Dorsolateral prefrontal cortex (tissue), 122 donors: ENCODE measurements at places on chromosomes 1 and 21.

GRCh38 chr1:220902916-220903315 is 23.7 kb downstream of the HLX start:
- no peak for DNase-seq

GRCh38 chr21:37269481-37269880 is 2.3 kb upstream of the VPS26C start:
- DNase-seq = no peak

GRCh38 chr1:26696119-26696653 is 371 bp downstream of the ARID1A start:
- no peak for DNase-seq

GRCh38 chr1:98053471-98054366 is 132.9 kb upstream of the DPYD start:
- peak; percentile 45 for DNase-seq

GRCh38 chr1:192045131-192045530 is 113.1 kb upstream of the RGS18 start:
- no peak for DNase-seq

- no peak for DNase-seq
Observed at GRCh38 chr1:227043755-227044154, 103.7 kb downstream of the COQ8A start.

DNA sequence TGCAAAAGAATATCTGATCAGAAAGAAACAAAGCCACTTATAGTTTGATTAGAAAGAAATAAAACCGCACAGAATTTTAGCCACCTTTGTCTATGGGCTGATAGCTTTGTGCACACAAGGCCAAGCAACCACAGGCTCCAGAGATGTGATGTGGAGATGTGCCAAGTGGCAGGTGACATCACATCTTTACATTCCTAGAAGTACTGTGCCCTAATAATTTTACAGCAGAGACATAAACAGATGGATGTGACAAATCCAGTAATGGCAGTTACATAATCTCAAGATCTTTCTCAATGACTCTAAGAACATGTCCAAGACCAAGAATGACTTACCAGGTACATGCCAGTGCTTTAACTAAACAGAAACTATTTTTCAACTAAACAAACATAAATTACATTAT is 159.5 kb downstream of the LTN1 start:
- DNase-seq = no peak

GRCh38 chr1:94722181-94722580 is 98.0 kb upstream of the SLC44A3 start:
- DNase-seq = no peak

- DNase-seq = no peak
Observed at GRCh38 chr1:228205526-228206436, 2.1 kb upstream of the OBSCN start.

DNA sequence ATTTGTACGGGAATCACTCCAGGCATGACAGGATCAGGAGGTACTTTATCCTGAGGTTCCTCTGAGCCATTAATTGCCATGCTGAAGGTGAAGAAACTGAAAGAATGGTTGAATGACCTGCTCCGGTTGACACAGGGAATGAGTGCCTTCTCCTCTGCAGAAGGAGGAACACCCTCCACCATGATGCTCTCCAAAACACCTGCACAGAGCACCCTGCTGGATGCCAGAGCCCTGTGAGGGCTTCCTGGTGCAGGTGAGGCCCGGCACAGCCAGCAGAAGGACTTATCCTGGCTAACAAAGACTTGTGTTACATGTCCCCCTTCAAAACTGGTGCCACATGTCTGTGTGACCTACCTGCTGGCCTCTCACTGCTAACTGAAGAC is 14.3 kb upstream of the LBR start:
- no peak for DNase-seq

DNA sequence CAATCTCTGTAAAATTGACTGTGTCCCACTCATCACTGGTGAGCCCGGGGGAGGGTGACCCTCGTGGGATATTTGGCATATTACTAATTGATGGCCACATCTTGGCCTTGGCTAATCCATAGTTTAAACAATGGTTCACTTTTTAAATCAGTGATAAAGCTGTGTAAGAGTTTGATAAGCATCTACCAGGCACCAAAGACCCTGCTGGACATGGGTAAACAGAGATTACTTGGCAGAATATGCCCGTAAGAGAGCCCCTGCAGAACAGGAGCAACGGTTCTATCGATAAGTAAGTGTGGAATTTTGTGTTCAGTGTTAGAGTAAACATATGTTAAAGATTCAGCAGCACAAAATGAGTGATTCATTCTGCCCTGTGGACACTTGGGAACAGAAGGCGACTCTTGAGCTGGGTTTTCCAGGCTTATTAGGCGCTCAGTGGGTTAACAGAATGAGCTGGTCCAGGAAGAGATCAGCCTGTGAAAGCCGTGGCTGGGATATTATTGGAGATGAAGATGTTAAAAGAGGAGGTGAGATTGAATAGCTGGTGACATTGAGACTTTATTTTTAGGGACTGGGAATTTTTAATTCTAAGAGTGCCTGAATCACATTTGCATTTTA is 55.9 kb downstream of the CNST start:
- no peak for DNase-seq

DNA sequence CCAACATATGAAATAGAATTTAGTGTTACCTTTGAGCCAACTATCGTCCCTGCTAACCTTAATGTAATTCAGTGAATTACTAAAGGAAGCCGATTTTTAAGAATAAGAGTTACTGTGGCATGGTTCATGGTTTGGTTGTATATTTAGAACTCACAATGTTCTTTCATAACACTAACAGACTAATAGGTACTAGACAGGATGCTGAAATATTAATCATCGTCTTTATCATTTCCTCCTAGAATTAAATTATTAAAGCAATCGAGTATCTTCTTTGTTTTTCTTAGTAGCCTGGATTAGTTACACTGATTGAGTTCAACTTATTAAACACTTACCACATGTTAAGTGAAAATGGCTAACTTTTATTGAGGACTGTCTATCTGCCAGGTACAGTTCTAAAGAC is 47.7 kb downstream of the TARBP1 start:
- DNase-seq = no peak

- DNase-seq = no peak
Observed at GRCh38 chr1:9293533-9294404, 1.1 kb downstream of the SPSB1 start.

DNA sequence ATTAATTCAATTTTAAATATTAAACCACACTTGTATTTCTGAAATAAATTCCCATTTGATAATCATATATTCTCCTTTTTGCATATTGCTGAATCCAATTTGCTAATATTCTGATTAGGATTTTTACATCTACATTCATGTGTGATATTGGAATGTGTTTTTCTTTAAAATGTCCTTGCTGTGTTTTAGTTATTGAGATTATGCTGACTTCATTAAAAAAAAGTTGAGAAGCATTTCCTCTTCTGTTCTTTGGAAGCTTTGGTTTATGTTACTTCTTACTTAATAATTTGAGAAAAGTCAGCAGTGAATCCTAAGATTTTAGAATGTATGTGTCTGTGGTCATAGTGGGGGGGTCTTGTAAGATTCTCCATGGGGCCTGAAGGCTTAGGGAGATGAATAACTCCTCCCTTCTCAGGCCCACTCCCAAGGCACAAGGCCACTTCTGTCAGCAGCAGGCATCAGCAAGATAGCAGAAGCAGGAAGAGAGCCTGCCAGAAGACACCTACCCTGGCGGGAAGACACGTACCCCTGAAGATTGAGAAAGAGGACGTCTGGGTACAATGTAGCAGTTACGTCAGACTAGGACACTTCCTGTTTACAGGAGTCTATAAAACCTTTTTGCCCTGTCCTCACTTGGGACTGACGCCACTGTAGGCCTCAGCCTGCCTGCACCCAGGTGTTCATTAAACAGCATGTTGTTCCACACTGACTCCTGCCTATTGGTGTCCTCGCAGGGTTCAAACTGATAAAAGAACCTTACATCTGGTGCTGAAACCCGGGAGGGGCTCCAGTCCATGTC is 56.9 kb downstream of the ODF2L start:
- DNase-seq = peak; percentile 13

DNA sequence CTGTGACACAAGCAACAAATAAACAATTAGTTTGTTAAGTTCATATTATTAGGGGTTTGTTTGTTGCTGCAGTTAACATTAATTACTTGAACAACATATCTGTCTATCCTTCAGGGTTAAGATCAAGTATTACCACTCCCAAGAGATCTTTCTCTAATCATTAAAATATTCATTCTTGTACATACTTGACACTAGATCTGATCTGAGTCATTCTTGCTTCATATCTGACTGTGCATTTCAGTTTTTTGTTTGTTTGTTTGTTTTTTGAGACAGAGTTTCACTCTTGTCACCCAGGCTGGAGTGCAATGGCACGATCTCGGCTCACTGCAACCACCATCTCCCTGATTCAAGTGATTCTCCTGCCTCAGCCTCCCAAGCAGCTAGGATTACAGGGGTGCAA is 613.3 kb upstream of the PLXNA2 start:
- no peak for DNase-seq

- DNase-seq = no peak
Observed at GRCh38 chr1:32786856-32787255, 30.3 kb downstream of the YARS1 start.

DNA sequence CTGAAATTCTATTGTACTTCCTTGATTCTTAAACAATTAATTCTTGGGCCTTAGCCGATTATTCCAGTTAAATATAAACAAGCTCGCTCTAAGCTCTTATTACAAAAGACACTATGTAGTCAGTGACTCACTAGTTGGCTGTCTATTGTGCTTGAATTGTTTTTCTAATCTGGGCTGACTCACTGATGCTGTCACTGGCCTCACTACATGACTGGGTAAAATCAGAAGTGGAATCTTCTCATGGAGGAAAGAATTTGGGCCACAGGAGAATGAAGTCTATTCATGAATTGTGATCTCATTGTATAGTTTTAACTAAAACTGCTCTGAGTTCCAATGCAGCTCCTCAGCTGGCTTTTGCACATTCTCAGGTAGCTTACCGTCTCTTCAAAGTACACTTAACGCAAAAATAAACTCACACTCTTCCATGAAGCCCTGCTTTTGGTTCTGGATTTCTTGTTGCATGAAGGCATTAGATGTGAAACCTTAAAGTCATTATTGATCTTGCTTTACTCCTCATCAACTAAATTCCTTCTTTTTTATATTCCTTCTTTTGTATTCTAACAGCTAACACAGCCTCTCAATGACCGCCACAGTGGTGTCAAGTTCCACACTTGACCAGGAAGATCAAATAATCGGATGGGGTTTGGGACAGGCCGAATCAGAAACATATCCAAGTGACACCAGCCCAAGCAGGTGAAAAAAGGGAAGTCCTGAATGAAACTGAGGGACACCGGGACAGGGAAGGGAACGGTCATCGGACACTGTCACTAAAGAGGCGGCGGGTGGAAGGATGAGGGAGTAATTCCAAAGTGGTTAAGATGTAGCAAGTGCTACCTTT is 80.9 kb upstream of the LBR start:
- DNase-seq = no peak
